ENCODE measurements at places on chromosomes 6 and 20. TPM values are rescaled to one million over a fixed set of nuclear protein-coding genes. Genes with fewer than 3 reads are reported as not detected.

KCNG1 gene
- 4.5 TPM for polyA plus RNA-seq

RAET1L gene
- 0.23 TPM for polyA plus RNA-seq

GPX5 gene
- not detected for polyA plus RNA-seq

TAP1 gene
- 12.3 TPM for polyA plus RNA-seq

SERPINB1 gene
- polyA plus RNA-seq, result 20.8 TPM

TMEM14B gene
- 89.7 TPM for polyA plus RNA-seq

DNA sequence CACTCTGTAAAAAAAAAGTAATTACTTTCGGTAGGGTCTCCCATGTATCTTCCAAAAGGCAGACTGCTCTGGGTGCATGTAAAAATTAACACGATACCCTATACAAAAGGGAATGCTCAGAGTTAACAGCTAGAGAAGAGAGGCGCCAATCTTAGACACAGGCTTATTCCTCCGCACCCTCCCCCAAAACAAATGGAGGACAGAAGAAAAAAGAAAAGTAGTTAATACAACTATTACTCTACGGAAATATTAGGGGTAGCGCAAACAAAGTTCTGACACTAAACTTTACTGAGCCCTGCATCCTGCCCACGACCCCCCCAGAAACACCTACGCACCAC, 331 bp upstream of the UFL1 start:
- DNase-seq, result no peak

DNA sequence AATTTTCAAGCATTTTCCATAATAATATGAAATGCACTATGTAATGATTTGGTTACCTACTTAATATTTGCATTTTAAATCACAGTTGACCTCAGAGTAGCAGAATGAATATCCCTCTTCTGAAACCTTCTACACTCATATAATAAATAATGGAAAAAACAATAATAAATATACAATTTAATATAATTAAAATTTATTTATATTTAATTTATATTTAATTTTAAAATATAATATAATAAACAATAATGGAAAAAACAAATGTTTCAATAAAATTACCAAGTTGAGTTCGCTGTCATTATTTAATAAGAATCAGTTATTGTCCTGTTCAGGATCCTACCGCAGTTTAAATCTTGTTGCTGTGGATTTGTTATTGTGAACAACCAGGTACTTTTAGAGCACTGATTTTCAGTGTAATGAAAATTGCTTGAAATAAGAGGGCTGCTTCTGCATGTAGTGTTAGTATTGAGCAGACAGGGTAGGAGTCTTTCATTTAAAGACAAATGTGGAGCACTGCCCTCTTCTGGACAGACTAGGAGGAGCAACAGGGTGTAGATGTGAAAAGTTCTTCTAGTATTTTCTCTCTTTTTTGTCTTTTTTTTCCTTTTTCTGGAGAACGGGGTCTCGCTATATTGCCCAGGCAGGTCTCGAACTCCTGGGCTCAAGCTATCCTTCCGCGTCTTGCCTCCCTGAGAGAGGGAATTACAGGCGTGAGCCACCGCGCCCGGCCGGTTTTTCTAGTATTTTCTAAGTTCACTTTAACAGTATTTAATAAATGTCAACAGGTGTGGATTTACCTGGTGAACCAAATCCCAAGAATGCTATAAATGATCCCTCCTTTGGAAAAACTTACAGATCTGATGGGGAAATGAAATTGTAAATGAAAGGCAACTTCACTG, 13.6 kb downstream of the TRAPPC3L start:
- peak; percentile 38 for DNase-seq

DNA sequence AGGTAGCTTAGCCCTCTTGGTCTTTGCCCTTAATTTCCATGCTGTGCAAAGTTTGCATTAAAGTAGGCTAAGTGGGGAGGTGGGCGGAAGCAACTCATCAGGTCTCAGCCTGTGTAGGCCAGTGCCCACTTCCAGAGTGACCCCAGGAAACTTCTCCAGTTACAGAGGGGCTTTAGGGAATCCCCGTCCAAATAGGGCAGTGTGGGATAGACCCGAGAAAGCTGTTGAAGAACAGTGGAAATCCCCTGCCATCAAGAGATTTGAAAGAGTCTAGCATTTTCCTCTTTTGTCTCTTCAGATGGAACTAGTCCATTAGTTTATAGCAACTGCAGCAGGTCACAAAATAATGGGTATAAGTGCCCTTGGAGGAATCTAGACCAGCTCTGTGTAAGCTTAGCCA, 20.2 kb downstream of the SF3B5 start:
- no peak for DNase-seq

- no peak for DNase-seq
Observed at GRCh38 chr6:55726144-55726543, 147.2 kb upstream of the HMGCLL1 start.

DNA sequence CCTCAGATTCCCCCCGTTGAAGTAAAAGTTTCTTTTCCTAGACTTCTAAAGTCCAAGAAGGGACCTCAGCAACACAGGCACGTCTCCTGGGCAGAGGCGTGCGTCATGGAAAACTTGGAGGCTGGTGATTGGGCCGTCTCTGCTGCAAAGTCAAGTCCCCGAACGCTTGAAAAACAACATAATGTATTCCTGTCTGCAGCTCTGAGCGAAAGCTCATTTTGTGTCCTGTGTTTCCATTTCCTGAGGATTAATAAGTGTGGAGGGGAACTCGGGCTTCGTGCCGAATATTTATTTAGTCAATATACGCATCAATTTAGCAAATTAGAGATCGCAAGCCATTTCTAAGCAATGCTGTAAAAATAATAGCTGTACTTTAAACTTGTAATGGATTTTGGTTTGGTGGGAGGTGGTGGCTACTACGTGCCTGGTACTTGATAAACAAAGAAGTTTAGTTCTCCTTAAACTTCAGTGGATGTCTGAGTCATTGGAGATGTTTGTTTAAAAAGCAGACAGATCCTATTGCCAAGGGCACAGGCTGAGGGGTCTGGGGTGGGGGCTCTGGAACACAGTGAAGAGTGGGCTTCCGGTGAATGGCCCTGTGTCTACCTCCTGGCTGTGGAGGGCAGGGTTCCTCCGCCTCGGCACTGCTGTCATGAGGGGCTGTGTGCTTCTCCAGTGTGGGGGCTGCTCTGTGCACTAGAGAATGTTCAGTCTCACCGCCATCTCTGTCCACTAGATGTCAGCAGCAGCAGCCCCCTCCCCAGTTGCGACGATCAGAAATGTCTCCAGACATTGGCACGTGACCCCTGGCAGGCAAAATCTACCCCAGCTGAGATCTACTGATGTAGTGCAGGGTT, 21.8 kb downstream of the PCK1 start:
- DNase-seq, result peak; percentile 84

GRCh38 chr6:148271711-148272439, 70.8 kb upstream of the SASH1 start:
- no peak for DNase-seq

- no peak for DNase-seq
Observed at GRCh38 chr20:33400812-33401183, 521 bp downstream of the CDK5RAP1 start.

- no peak for DNase-seq
Observed at GRCh38 chr6:154320181-154320580, 36.4 kb downstream of the IPCEF1 start.

GRCh38 chr20:49270177-49270576, 7.7 kb downstream of the ZNFX1 start:
- no peak for DNase-seq

- no peak for DNase-seq
Observed at GRCh38 chr6:138597336-138597735, 98.0 kb upstream of the NHSL1 start.

DNA sequence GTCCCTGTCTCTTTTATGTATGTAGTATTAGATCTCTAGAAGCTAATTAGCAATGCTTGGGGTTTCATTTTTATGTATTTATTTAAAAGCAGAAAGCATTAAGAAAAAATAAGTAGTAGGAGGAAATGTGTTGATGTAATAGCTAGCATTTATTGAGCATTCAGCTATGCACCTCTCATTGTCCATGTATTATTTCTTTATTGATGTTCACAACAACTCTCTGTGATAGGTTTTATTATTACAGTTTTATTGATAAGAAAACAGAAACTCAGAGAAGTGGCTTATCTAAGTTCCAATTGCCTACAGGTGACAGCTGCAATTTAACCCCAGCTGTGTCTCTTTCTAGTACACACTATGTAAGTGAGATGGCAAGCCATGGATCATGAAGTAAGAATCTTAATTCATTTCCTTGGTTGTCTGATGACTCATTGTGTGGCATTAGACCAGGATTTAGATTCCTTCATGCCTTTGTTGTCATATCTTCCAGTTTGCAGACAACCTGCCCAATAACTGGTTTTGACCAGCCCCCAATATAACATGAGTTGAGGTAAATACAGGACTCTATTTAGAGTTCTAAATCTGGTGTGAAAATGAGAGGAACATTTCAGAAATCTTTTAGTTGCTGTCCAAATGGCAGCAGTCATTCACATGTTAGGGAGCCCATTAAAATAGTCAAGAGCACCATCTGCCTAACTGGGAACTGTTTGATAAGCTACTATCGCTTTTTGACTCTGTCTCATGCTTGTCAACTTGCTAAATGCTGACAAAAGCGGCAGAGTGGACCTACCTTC, 170.8 kb upstream of the PHACTR1 start:
- DNase-seq, result no peak

- DNase-seq, result no peak
Observed at GRCh38 chr6:167112421-167112820, 10.5 kb upstream of the CCR6 start.

GRCh38 chr6:31493875-31494694, 3.9 kb upstream of the MICB start:
- peak; percentile 71 for DNase-seq

DNA sequence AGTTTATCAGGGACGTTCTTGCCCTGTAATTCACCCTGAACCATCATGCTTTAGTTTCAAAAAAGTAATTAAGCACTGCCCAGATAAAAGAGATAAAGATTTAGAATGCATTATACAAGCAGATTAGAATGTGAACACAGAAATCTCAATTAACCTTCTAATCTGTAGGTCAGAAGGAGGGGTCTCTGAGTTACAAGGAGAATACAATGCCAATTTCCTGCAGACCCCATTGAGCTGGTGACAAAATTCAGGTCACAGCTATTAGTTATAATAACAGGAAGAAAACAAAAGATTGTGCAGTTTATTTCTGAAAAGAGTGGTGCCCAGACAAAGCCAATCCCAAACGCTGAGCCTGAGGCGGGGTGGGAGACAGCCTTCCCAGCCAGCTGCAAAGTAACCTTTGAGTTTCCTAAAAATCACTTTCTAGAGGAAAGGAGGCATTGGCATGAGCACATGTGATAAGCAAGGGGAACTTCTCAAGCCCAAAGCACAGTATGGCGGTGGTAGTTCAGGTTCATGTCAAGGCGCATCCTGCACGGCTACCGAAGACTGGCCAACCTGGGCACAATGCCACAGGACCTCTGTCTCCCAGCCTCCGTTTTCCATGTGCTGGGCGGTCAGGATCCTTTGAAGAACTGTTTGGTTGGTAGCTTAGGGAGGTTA, 192.5 kb downstream of the TTLL2 start:
- DNase-seq, result no peak

DNA sequence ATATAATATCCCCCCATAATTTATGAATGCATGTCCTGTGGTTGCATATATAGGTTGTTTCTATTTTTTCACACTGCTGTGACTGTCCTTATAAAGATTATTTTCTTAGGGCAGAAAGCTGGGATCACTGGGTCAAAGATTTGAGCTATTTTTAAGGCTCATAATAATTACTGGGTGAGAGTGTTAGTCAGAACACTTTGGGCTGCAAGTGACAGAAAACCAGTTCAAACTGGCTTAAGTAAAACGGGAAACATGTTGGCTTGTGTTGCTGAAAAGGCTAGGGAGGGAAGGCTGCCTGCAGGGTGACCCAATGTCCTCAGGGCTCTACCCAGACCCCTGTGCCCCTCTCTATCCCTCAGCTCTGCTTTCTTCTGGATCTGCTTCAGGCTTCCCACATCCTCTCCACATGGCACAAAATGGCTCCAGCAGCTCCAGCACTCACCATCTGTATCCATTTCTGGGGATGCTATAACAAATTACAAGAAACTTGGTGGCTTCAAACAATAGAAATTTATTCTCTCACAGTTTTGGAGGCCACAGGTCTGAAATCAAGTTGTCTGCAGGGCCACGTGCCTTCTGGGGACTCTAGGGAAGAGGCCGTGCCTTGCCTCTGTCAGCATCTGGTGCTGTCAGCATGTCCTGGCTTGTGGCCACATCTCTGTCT, 33.1 kb upstream of the MLN start:
- no peak for DNase-seq

- DNase-seq, result no peak
Observed at GRCh38 chr6:33583591-33584155, 3.6 kb upstream of the BAK1 start.

DNA sequence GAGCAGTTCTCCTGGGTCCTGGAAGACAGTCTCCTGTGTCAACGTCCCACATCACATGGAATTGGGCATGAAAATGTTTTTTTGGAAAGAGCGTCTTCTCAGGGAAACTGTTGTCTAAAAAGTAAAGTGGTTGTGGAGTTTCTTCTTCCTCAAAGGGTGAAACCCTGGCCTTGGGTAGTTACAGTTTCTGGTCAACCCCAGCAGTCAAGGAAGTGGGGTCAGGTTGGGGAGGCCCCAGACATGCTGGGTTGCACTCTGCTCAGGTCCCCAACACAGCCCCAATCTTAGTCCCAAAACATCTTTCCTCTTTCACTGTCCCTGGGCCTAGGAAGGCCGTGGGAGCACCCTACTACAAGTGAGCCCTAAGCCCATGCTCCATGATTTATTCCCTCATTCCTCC, 996 bp upstream of the NFKBIE start:
- DNase-seq, result no peak

GRCh38 chr6:20630617-20631548, 96.6 kb downstream of the CDKAL1 start:
- DNase-seq, result no peak

- DNase-seq, result no peak
Observed at GRCh38 chr6:110342759-110343158, 15.4 kb downstream of the METTL24 start.

DNA sequence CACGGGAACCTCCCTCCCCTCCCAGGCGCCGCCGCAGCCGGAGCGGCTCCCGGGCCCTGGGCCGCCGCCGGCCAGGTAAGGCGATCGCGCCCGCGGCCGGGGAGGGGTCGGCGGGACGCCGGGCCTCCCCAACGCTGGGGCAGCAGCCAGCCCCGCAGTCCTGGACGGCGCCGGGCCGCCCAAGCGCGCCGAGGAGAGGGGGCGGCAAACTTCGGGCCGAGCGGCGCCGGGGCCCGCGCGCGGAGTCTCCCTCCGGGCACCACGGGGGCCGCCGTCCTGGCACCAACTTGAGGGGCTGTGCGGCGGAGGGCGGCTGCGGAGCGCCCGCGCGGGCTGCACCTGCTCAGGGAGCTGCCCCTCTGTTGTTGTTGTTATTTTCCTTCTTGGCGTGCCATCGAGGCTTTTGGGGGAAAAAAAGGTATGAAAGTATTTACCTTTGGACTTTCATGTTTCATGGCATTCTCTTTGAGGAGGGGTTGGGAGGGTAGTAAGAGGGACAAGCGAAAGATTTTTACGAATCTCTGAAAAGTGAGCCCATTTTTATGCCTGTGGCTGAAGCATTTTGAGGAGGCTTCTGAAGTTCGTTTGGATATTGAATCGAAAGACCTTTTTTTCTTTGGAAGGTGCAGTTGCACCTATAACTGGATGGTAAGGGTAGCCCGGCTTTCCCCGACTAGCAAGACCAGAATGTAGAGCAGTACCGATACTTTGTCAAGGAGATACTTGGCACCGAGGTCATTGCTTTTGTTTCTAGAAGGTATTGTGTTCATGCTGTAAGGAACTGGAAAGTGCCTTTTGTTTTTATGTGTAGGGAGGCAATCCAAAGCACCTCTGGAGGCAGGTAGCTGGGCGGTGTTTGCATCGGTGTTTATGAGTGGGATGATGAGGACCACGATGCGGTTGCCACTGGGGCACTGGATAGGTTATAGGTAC, at the start of gene RNF182:
Gene RNF182, plus strand, starts transcription at position 4 of the 933 bp plus-strand sequence. CDS start 52,168 bp downstream, outside the sequence.
- no peak for DNase-seq
